Kidney epithelial cell (primary cell): ENCODE measurements at places on chromosomes 12 and 14. TPM values are rescaled to one million over a fixed set of nuclear protein-coding genes. Genes with fewer than 3 reads are reported as not detected.

DNA sequence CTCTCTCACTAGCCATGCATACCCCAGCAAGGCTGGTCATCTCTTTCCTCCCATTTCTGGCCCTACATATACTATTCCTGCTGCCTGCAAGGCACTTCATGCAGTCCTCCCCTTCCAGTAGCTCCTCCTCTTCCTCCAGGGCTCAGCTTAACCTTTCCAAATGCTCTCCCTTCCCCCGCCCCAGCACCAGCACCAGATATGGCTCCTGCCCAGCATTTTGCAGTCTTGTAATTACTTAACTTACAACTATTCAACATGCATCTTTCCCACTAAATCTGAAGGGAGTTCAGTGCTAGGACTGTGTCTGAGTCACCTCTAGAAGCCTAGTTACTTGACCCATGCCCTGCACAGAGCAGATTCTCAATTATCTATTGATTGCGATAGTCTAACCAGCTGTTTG, 1.8 kb upstream of the FBXO21 start:
- DNase-seq, result no peak

- DNase-seq, result no peak
These were observed 233.8 kb downstream of the CACNA1C start for GRCh38 chr12:2286461-2287131.

TSPAN19 gene
- total RNA-seq, result 0.92 TPM in 1 of 2 replicates, not detected in the other

DNA sequence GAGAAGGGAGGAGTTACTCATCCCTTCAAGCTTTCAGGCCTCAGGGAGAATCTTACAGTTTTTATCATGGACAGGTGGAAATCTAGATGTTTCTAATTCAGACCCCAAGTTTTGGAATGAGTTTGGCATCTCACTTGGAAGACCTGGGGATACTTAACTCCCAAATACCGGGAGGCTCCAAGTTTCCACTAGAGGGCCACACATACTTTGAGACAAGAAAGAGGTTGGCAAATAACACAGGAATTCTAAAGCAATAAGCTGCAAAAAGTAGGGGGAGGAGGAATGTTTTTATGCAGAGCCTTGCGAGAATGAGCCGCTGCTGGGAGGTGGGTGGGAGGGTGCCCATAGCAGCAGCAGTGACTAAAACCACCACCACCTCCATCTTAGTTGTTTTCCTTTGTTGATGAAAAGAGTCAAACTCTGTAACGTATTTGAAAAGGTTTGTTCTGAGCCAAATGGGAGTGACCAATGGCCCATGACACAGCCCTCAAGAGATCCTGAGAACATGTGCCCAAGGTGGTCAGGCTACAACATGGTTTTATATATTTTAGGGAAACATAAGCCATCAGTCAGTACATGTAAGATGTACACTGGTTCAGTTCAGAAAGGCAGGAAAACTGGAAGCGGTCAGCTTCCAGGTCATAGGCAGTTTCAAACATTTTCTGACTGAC, 34.2 kb upstream of the RNASE1 start:
- no peak for DNase-seq

GRCh38 chr12:76303989-76304460, 44.2 kb downstream of the BBS10 start:
- no peak for DNase-seq
